ENCODE measurements at places on chromosomes 16 and 17.
A peak's percentile ranks its signal among the peaks of the same experiment; 100 is the strongest.

GRCh38 chr16:12573730-12574383, 229.8 kb downstream of the CPPED1 start:
- DNase-seq = peak; percentile 46

- DNase-seq = peak; percentile 48
Observed at GRCh38 chr16:82082543-82083244, 47.6 kb downstream of the HSD17B2 start.

DNA sequence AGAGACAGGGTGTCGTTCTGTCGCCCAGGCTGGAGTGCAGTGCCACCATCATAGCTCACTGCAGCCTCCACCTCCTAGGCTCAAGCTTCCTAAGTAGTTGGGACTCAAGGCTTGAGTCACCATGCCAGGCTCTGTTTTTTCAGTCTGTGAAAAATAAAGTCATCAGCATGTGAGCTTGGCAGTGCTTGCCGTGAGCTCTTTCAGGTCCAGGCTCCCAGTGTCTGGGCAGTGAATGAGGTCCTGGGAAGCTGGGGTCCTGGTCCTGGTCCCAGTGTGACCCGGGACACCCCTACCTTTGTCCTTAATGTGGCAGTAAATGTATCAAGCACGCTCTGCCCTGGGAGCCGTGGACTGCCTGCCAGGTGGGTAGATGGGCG, 22.9 kb upstream of the RPL13 start:
- DNase-seq = no peak

DNA sequence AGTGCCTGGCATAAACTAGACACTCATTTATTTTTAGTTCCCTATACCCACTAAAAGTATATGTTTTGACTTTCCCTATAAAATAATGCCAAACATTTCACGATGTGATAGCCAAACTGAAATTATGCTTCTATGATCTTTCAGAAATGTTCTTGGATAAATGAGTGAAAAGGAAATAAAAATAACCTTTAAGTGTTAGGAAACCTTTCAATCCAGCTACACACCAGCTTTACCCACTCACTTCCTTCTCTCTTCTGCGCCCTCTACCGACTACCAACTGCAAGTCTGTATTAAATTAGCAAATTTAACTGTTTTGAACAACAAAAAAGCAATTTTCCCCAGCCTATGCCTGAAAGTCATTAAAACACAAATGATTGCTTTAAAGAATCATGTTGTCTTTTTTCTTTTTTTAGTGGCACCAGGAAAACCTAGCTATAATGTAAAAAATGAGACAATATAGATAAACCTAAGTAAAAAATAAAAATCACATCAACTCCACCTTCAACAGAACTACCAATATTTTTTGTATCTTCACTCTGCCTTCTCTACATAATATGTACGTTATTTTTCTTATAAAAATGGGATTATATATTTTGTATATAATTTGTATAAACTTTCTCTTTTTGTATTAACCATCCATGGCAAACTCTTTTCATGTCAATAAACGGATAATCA, 13.2 kb upstream of the TMEM100 start:
- DNase-seq = peak; percentile 57

DNA sequence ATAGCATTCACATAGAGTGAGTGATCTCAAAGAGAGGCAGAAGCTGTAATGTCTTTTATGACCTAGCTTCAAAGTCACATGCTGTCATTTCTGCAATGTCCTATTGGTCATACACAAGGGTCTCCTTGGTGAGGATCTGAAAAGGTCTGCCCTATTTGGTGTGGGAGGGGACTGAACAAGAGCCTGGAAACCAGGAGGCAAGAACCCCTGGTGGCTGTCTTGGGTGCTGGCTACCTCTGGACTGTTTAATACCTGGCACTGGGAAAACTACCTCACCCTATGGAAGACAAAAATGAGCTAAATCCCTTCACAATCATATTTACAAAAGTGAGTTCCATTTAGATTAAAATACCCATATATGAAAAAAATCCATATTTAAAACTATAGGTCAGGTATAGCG, 9.0 kb downstream of the KCTD13 start:
- DNase-seq = no peak

DNA sequence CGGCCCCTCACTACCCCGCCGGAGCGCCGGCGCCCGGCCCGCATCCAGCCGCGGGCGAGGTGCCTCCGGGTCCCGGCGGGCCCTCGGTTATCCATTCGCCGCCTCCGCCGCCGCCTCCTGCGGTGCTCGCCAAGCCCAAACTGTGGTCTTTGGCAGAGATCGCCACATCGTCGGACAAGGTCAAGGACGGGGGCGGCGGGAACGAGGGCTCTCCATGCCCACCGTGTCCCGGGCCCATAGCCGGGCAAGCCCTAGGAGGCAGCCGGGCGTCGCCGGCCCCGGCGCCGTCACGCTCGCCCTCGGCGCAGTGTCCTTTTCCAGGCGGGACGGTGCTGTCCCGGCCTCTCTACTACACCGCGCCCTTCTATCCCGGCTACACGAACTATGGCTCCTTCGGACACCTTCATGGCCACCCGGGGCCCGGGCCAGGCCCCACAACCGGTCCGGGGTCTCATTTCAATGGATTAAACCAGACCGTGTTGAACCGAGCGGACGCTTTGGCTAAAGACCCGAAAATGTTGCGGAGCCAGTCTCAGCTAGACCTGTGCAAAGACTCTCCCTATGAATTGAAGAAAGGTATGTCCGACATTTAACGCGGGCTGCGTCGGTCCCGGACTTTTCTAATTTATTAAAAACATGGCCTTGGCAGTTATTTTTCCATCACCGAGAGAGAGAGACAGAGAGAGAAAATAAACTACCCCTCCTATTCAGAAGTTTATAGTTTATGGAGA, 2.8 kb downstream of the IRX5 start:
- DNase-seq = peak; percentile 32

DNA sequence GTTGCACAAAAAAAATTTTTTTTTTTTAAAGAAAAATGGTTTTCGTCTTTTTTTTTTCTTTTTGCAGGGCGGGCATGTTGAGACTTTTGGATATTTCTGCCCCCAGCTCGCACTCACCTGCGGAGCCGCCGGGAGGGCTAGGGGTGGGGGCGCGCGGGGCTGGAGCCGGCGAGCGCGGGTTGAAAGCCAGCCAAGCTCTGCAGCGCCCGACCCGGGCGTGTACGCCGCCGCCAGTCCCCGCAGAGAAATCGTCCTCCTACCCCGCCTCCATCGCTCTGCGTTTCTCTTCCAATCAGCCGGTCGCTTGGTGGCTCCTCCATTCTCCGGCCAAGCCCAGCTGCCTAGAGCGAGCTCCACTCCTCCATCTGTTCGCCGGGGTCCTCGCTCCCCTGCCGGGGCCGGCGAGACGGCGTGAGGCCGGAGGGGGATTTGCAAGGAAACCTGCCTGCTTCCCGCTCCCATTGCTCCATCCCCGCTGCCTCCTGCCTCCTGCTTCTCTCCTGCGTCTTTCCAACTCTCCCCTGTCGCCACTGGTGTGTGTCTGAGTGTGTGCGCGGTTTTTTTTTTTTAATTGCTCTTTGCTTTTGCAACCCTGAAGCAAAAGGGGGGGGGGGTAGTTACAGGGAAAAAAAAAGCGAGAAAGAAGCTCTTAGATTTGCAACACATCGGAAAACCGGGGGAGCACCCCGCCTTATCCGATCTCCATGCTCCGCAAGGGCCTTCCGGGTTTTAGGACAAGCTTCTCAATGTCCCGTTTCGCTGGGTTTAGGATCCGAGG, 1.8 kb upstream of the UBTF start:
- peak; percentile 84 for DNase-seq

- peak; percentile 83 for DNase-seq
Observed at GRCh38 chr17:73343168-73343634, 31.4 kb upstream of the CDC42EP4 start.

GRCh38 chr16:20610211-20610891, 34.2 kb upstream of the ACSM2B start:
- DNase-seq = no peak

DNA sequence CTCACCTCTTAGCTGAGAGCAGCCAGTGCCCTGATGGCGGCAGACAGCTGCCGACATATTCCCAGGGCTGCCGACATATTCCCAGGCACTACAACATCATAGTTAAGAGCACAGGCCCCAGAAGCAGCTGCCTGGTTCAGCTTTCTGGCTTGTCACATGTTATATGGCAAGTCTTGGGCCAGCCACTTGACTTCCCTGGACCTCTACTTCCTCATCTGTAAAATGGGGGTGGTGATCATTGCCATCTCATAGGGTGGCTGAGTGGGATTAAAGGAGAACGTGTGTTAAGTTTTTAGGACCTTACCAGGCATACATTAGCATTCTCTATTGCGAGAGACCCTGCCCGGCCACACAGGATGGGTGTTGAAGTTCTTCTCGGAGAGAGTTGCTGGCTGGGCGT, 19.1 kb downstream of the CDIPT start:
- no peak for DNase-seq

GRCh38 chr17:55068862-55069811, 100.6 kb downstream of the STXBP4 start:
- DNase-seq = no peak

DNA sequence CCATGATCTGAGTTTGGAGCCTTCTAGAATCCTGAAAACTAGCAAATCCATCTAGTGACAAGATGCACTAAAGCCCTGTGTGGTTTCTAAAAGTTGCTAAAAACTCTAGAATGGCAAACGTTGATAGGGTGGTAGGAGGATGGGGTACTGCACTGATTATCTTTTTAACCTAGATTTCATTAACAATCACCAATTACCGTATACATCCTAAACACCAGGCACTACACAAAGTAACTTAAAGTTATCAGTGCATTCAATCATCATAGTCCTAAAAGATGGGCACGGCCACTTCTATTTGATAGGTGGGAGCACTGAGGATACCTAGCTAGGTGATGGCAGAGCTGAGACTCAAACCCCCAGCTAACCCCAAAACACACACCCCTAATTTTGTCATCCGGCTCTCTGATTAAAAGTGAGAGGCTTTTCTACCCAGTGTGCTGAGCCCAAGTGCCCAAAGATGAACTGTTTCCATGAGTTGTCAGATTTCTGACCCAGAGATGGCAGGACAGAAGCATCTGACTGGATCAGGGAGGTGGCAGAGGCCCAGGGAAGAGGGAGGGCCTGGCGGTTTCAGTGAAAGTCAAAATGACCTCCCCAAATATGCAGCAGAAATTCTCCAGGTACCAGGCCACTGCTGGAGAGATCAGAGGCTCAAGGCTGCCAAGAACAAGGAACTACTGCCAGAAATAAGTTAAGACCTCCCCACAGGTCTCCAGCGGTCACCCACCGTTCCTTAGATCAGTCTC, 396.8 kb downstream of the SOX9 start:
- DNase-seq = no peak

DNA sequence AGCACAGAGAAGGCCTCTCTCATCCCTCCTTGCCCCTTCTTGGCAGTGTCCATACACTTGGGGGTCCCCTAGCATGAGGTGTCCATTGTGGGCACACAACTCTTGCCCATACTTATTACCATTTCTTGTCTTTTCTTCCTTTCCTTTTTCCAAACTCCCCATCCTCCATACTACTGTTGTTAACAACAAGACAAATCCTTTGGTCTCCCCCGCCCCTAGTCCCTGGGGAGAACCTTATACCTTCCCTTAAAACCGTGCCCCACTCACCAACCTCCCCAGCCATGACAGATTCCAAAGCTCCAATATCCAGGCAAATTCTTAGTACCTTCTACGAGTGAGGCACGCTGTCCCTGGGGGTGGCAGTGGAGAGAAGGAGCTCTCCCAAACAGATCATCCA, 82.9 kb downstream of the GAS7 start:
- DNase-seq = no peak

DNA sequence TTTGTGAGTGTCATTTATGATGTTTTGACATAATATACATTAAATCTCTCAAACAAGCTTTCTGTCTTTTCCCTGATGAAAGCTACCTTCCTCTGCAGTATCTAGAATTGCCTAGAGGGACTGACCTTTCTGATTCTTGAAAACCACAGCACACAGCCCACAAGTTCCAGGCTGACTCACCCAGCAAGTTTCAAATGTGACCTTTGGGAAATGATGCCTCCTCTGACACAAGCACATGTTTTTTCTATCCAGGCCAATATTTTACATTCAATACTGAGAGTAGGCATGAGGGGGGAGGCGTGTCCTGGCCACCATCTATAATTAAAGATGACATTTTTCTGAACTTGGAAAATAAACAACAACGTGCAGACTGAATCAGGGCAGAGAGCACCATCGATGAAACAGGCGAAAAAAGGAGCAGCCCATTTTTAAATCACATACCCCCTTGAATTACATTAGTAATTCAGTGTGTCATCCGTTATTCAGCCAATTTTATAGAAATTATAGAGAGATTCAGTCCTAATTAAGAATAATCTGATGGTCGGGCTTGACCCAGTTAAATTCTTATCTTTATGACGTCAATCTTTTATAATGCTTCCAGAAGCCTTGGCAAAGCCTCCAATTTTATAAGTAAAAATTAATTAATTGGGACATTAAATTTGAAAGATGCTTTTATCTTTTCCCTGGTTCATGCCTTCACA, 292.6 kb upstream of the CDH11 start:
- DNase-seq = peak; percentile 95

- DNase-seq = peak; percentile 39
Observed at GRCh38 chr17:18859256-18859655, 1.3 kb downstream of the PRPSAP2 start.

DNA sequence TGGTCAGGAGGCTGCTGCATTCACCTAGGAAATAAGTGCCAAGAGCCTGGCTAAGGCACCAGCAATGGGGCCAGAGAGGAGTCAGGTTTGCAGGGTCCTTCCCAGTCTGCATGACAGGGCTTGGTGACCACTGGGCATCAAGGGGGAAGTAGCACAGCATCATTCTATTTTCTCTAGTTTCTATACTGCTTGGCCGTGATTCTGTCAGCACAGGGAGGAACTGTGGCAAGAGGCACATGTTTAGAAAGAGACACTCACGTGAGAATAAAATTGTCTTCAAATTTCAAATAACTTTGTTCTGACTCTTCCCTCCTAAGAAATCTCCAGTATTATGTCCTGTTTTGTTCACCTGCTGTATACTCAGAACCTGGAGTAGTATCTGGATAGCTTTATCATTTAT, 37.8 kb downstream of the ERN1 start:
- no peak for DNase-seq

DNA sequence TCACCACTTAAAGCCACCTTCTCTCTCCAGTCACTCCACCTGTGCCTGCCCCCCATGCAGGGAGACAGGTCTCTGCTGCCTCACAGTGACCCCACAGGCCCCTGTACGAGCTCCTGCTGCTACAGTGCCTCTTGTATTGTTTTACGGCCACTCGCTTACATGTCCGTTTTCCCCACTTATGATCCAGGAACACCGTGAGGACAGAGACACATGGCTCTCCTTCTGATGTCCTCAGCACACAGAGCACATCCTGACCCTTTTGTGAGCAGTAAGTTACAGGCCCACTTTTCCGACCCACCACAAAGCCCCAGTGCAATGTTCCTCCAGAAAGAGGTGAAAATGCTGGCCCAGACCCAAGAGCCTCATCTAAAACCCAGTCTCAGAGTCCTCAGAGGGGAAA, 84.8 kb upstream of the GNAO1 start:
- DNase-seq = no peak

- no peak for DNase-seq
Observed at GRCh38 chr17:60993497-60993896, 315.8 kb downstream of the BCAS3 start.

- no peak for DNase-seq
Observed at GRCh38 chr16:67679935-67680897, 13.6 kb downstream of the C16orf86 start.
